Activated CD4-positive, alpha-beta T cell treated with anti-CD3 and anti-CD28 coated beads for 36 hours (primary cell): ENCODE measurements at places on chromosomes 2 and 18.

DNA sequence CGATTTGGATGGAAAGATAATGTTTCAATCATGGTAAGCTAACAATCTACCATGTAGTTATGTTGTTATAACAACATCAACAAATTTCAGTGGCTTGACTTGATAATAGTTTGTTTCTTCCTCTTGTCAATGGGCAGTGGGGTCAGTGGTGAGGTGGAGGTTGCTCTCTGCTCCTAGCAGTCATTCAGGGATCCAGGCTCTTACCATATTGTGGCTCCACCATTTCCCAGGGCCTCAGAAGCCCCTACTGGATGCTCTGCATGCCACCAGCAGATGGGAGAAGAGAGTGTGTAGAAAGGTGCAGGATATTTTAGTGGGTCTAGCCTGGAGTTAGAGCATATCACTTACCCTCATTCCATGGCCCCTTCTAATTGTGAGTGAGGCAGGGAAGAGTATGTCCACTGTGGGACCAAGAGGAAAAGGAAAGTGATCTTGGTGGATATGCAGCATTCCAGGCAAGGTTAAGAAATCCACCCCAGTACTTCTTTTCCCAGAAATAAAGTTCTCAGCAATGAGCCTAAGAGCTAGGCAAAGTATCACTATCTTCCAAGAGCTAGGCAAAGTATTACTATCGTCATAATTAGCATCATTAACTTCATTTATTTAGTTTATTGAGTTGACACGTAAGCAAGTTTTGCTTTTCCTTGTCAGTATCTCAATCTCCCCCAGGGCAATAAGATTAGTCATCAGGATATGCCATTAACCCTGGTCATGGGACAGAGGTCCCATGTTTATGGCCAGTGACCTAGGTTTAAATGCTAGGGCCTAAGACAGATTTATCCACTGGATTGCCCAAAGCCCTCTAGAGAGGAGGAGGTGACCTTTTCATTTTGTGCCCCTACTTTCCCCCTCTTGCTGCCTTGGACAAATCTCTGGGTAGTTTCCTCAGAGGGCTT is 4.2 kb upstream of the IWS1 start:
- DNase-seq: no peak

- DNase-seq: no peak
Observed at GRCh38 chr2:166170356-166170755, 42.5 kb upstream of the SCN1A start.

DNA sequence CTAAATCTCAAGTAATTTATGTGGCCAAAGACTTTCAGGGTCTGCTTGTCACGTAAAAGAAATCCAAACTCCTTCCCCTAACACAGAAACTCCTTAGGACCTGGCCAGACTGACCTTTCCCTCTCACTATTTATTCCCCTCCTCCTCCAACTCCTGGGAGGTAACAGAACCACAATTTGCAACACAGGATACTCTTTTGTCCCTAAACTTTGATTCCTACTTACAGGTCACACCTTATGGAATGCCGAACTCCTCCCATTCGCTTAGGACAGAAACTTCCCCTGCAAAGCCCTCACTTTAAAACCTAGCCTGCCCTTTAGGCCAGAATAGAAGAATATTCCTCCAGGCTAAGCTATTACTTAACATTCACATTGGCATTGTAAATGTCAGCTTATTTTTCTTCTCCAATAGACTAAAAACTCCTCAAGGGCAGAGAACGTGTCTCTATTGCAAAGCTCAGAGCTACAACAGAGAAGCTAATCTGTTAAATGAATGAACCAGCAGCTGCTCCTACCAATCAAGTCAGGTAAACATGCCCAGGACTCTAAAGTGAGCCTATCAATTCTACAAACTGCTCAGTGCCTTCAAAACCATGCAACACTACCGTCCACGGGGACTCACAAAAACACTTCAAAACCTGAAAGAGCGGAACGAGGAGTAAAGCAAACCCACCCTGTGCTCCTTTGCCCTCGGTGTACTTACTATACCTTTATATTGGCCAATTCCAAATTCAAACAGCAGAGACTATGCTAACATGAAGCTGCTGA is 6.1 kb downstream of the INO80D start:
- DNase-seq: no peak

DNA sequence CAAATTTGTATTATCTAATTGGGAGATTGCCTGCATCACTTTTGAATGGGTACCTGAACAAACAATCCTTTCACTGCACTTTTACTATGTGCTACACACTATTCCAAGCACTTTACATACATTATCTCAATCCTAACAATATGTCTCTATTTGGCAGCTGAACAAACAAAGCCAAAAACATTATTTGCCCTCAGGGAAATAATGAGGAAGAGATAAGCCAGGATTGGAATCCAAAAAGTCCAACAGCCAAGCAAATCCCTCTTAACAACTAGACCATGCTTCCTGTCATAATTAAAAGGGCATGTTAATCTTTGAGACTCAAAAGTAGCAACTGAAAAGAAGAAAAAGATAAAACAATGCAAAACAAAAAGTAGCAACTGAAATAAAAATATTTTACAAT is 32.1 kb downstream of the RPRD1A start:
- DNase-seq: no peak

GRCh38 chr2:147485210-147485851 is 359.5 kb upstream of the ACVR2A start:
- no peak for DNase-seq

DNA sequence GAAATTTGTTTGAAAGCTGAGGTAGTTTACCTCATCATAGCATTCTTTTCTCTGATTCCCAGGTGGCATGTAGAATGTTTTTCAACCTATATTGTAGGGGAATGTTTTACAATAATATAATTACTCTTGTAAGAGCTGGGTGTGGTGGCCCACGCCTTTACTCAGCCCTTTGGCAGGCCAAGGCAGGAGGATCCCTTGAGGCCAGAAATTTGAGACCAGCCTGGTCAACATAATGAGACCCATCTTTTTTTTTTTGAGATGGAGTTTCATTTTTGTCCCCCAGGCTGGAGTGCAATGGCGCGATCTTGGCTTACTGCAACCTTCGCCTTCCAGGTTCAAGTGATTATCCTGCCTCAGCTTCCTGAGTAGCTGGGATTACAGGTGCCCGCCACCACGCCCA is 3.6 kb downstream of the USP39 start:
- DNase-seq: no peak

- DNase-seq: no peak
Observed at GRCh38 chr18:70219688-70220087, 14.2 kb upstream of the RTTN start.

DNA sequence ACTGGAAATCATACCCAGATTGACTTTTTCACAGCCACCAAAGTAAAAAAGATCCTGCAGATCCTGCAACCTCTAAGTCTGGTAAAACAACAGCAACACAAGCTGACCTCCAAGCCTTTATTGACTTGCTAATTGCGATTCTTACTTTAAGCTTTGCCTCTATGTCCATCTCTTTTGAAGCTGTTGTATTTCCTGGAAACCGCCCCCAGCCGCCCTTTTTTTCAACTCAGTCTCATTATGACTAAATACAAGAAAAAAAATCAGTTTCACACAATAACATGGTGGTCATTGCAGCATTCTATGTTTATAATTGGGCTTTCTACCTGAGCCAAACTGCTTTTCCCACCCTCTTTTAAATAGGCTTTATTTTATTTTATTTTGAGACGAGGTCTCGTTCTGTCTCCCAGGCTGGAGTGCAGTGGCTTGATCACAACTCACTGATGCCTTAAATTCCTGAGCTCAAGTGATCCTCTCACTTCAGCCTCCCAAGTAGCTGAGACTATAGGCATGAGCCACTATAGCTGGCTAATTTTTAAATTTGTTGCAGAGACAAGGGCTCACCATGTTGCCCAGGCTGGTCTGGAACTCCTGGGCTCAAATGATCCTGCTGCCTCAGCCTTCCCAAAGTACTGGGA is 76.2 kb downstream of the MOGAT1 start:
- peak; percentile 32 for DNase-seq

GRCh38 chr2:9763356-9764152 is 79.7 kb upstream of the TAF1B start:
- DNase-seq: peak; percentile 68

DNA sequence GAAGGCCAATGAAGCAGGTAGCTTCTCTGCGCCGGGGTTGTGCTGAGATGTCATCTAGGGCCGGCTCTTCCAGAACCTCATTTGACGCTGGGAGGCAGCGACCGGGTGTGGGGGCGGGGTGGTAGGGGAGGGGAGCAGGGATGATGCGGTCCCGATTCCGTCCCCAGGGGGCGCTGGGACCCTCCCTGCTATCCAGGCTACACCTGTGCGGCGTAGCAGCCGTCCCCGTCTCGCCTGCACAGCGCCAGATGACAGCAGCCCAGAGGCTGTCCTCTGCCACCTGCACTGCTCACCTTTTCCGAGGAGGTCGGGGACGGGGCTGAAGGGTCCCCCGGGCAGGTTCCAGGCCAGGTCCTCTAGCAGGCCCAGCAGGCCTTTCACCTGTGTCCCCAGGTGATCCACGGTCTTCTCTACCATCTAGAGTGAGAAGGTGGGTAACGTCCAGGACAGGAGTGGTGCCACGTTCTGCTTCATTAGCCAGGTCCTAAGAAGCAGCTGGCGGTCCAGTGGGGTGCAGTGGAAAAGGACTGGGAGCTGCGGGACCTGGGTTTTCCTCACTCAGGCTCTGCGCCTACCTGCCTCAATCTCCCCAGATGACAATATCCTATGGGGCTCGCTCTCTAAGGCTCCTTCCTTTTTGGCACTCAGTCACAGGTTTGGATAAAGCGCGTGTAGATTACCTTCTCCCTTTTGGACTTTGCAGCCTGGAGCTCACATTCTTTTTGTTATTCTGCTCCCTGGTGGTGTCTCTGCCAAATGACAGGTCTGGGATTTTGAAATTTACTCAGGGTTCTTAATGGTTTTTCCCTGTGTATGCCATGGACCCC is 56.0 kb upstream of the RAB6C start:
- DNase-seq: peak; percentile 61

GRCh38 chr18:68427951-68428401 is 286.9 kb downstream of the TMX3 start:
- no peak for DNase-seq

- no peak for DNase-seq
Observed at GRCh38 chr2:11716689-11717321, 29.6 kb upstream of the LPIN1 start.

- DNase-seq: no peak
Observed at GRCh38 chr2:166360906-166361305, 14.8 kb downstream of the SCN9A start.

DNA sequence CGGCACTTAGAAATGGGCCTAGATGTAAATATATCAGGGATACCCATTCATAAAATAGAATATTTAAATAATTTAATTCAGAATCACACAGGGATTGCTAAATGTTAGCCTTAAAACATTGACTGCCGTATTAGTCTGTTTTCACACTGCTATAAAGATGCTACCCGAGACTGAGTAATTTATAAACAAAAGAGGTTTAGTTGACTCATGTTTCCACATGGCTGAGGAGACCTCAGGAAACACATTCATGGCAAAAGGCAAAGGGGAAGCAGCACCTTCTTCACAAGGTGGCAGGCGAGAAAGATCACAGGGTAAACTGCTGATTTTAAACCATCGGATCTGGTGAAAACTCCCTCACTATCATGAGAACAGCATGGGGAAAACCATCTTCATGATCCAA is 223.6 kb upstream of the GULP1 start:
- DNase-seq: no peak

- no peak for DNase-seq
Observed at GRCh38 chr18:36488131-36488530, 190.6 kb downstream of the FHOD3 start.

DNA sequence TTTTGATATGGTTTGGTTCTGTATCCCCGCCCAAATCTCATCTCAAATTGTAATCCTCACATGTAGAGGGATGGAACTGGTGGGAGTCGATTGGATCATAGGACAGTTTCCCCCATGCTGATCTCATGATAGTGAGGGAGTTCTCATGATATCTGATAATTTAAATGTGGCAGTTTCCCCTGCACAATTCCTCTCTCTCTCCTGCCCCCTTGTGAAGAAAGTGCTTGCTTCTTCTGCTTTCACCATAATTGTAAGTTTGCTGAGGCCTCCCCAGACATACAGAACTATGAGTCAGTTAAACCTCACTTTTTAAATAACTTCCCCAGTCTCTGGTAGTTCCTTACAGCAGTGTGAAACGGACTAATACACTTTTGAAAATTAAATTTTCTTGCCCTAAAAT is 12.3 kb upstream of the KCNJ3 start:
- no peak for DNase-seq

- no peak for DNase-seq
Observed at GRCh38 chr2:100278986-100279385, 43.3 kb downstream of the LONRF2 start.

DNA sequence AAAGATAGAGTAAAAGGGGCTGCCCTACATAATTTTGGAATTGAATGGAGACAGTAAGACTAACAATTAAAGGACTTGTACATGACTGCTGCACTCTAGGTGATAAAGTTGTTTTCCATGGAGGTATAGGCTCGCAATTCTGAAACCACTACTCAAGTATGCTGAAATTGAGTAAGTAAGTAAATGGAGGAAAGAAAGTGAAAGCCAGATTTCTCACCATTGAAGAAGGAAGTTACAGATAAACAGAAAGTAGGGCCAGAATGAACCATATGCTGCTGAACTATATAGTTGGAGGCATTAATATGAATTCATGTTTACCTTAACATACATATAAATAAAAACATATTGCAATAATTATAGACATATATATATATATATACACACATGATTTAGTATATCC is 225.7 kb upstream of the ST6GAL2 start:
- DNase-seq: no peak

DNA sequence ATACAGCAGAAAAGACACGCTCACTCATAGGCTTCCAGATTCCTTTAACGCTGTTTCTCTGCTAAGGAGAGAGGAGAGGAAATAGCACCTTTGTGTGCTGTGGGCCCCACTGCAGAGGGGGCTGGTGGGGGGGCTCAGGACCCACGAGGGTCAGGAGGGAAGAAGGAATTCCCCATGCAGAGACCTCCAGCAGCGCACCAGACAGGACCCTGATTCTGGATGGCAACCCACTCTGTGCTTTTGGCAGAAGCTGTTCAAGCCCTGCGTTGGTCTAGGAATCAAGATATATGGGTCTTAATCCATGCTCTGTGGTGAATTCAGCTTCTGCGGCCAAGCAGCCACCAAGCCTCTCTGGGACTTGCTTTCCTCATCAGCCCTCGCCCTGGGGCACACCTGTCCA is 31.0 kb downstream of the MYCN start:
- no peak for DNase-seq

GRCh38 chr2:173962031-173962430 is 3.1 kb downstream of the SP3 start:
- DNase-seq: no peak

- DNase-seq: no peak
Observed at GRCh38 chr2:63814114-63814513, 27.6 kb upstream of the UGP2 start.
